ENCODE measurements at places on chromosomes 1 and 21. TPM values are rescaled to one million over a fixed set of nuclear protein-coding genes. Genes with fewer than 3 reads are reported as not detected.

DNA sequence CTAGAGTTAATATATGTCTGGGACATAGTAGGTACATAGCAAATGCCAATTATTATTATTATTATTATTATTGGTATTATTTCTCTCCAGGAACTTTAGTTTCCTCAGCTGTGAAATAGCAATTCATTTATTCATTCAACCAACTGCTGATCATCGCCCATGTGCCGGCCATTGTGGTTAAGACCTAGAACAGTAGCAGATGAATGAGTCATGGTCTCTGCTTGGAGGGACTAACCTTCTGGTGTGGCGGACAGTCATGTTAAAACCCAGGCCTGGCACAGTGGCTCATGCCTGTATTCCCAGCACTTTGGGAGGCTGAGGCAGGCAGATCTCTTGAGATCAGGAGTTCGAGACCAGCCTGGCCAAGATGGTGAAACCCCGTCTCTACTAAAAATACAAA, 23.8 kb upstream of the LDLRAP1 start:
- peaks cover 4% of the 10 kb centered on the region for H3K27me3 ChIP-seq
- H3K4me3 ChIP-seq, result no peak overlapping the region
- H3K36me3 ChIP-seq, result no peaks in the 10 kb centered on the region
- DNase-seq, result peak; percentile 27
- no peak overlapping the region for H3K27ac ChIP-seq
- peaks cover 3% of the 10 kb centered on the region for H3K4me1 ChIP-seq

The PRCC gene
- 61.7 TPM for total RNA-seq

GRCh38 chr1:238485057-238485911, 594.6 kb upstream of the ZP4 start:
- no peak for DNase-seq
- peaks cover 40% of the 10 kb centered on the region for H3K4me1 ChIP-seq
- H3K36me3 ChIP-seq, result no peaks in the 10 kb centered on the region
- H3K27ac ChIP-seq, result peak overlapping the region; percentile 93
- H3K4me3 ChIP-seq, result peak overlapping the region; percentile 86
- H3K27me3 ChIP-seq, result no peaks in the 10 kb centered on the region

DNA sequence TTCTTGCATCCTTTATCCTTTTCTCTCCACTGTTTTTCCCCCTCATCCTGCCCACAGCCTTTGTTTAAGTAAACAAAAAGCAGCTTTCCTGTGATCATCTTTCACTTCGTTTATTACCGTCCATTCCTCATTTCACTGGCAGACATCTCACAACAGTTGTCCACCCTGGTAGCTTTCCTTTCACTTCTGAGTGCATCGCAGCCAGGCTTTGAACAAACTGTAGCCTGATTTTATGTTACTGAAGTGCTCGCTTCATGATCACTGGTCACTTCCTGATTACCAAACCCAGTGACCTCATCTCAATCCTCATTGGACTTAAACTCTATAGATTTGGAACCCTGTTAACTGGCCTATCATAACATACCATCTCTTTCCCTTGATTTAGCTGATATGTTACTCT, 67.7 kb downstream of the SDCCAG8 start:
- H3K4me1 ChIP-seq, result peaks cover 7% of the 10 kb centered on the region
- H3K4me3 ChIP-seq, result no peak overlapping the region

- DNase-seq, result no peak
- no peak overlapping the region for H3K4me3 ChIP-seq
- peaks cover 14% of the 10 kb centered on the region for H3K36me3 ChIP-seq
- H3K27ac ChIP-seq, result no peak overlapping the region
Measured at GRCh38 chr1:186059311-186059710, 315.7 kb downstream of the TPR start.

- no peak overlapping the region for H3K27ac ChIP-seq
- no peak overlapping the region for H3K4me3 ChIP-seq
- no peak for DNase-seq
Measured at GRCh38 chr1:235817101-235817728, 49.5 kb downstream of the LYST start.

GRCh38 chr1:103108376-103109150, at the start of gene COL11A1:
Gene COL11A1 (minus strand): TSS chr1:103108522. CDS start chr1:103108178, 344 bp downstream.
- peak within 1 kb of the TSS; percentile 83 for H3K27ac ChIP-seq
- H3K36me3 ChIP-seq, result no peaks in the 10 kb centered on the region
- H3K4me3 ChIP-seq, result peak within 1 kb of the TSS; percentile 81
- peak; percentile 79 for DNase-seq
- peaks cover 56% of the 10 kb centered on the region for H3K4me1 ChIP-seq
- no peaks in the 10 kb centered on the region for H3K27me3 ChIP-seq

The PAFAH2 gene
- total RNA-seq, result 10.7 TPM

GRCh38 chr1:219483530-219483929, 129.4 kb downstream of the ZC3H11B start:
- H3K4me1 ChIP-seq, result no peaks in the 10 kb centered on the region
- H3K36me3 ChIP-seq, result no peaks in the 10 kb centered on the region
- no peak for DNase-seq
- H3K27me3 ChIP-seq, result no peaks in the 10 kb centered on the region

The GBP6 gene
- not detected for total RNA-seq

The SPRR1B gene
- not detected for total RNA-seq

DNA sequence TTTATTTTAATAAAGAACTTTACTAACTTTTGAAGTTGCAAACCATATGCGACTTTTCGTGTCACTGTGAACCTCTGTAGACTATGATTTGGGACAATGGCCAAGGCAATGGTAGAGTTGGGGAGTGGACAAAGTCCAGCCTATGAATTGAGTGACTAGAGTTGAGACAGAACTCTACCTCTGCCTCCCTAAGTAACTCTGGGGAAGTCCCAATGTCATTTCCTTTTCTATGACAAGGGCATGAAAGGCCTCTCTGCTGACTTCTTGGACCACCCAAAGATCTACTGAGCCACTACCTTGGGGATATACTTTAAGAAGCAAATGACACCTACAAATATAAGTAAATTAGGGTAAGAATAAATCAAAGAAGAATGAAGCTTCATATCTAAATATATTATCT, 19.3 kb downstream of the BEND5 start:
- no peak overlapping the region for H3K27ac ChIP-seq
- no peaks in the 10 kb centered on the region for H3K27me3 ChIP-seq
- peaks cover 10% of the 10 kb centered on the region for H3K36me3 ChIP-seq
- H3K4me3 ChIP-seq, result no peak overlapping the region
- no peak for DNase-seq

GRCh38 chr1:29689372-29690030, 453.2 kb downstream of the PTPRU start:
- no peaks in the 10 kb centered on the region for H3K27me3 ChIP-seq
- no peaks in the 10 kb centered on the region for H3K36me3 ChIP-seq
- H3K27ac ChIP-seq, result no peak overlapping the region
- H3K4me1 ChIP-seq, result peaks cover 25% of the 10 kb centered on the region

The NR1I3 gene
- not detected for total RNA-seq

The ANP32E gene
- total RNA-seq, result 46.0 TPM
